ENCODE measurements at places on chromosomes 11 and 22.

- no peak for DNase-seq
Observed at GRCh38 chr11:77144196-77144856, 16.3 kb downstream of the MYO7A start.

- no peak for DNase-seq
Observed at GRCh38 chr11:106848526-106848925, 169.8 kb downstream of the GUCY1A2 start.

DNA sequence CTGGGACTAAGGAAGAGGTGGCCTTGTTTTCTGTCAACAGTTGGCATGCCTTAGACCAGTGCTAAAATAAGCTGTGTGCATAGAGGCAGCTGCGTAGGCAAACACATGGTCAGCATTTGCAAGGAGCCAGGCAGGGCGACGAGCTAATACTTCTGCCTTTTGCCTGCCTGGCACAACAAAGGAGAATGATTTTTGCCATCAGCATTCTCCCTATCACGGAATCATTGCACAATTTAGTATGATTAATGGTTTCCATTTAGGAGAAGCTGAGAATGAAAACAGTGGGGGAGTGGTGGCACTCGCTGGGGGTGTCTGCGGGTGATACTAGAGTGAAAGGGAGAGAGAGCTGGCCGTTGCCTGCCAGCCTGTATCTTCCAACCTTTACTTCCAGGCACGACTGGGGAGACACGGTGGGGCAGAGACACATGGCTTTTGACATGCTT lies 336.0 kb downstream of the CADM1 start:
- no peak for DNase-seq

GRCh38 chr11:12019337-12019736 lies 10.9 kb upstream of the DKK3 start:
- no peak for DNase-seq

DNA sequence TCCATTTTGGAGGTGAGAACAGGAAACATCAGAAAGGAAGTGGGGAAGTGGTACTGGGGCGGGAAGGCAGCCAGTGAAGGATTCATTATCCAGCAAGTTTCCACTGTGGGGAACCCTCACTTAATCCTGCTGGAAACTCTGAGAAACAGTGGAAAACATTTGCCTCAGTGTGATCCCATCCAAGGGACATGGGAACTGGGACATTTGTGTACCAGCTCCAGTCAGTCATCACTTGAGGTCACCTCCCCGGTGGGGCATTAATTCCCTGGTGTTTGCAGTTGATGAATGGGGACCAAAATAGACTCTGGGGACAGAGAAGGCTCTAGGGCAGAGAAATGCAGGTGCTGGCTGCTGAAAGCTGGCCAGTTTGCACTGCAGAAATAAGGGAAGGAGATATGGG lies 599.9 kb downstream of the BUD13 start:
- no peak for DNase-seq

DNA sequence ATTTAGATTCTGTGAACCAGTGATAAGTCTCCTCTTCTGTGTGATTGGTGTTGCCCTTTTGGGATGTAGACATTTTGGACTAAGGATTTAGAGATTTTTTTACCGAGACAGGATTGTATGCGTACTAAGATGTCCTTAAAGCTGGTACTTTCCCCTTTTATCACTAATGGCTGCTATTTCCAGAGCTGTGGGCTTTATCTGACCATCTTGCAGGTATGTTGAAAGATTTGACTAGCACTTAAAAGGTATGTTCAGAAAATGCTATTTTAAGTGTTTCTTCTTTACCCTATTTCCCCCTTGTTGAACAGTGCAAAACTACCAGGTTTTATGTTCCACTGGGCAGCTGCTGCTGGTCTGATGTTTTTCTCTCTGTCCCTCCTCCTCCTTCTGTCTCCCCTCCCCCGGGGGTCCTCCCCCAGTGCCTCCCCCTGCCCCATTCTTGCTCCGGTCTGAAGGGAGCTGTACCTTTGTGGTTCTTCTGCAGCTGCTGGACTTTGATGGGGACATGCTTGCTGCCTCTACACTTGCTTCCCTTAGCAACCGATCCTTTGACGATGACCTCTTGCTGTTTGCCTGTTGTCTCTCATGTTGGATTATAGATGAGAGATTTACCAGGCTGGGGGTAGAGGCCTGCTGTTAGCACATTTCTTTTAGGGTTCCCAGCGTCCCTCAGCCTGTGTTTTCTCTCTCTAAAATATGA lies 59.6 kb downstream of the ZNRF3 start:
- no peak for DNase-seq

DNA sequence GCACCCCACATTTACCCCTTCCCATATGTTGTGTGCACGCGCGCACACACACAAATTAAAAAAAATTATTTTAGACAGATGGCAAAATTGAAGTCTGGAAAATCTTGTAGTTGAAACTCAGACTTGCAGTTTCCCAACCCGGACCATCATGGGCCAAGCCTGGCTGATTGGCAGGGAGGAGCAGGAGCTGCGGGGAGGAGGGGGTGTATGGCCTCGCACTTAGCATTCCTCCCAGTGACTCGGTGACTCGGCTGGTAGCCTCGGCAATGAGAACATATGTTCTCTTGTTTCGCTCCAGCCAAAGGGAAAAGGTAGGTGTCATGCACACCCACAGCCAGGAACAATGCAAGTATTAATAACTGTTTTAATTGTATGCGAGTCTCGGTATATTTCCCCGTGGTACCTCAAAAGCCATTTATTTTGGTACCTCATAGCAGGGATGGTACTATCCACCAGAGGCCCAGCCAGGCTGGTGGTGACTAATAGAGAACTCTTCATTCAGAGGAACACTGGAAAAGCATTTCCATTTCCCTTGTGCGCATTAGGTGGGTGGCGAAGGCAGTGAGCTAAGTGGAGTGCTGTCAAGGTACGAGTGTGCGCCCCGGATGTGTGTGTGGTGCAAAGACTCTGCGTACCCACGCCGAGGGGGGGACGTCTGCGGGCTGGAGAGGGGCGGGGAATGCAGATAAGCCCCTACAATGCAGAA lies 92.5 kb downstream of the DSCAML1 start:
- no peak for DNase-seq

DNA sequence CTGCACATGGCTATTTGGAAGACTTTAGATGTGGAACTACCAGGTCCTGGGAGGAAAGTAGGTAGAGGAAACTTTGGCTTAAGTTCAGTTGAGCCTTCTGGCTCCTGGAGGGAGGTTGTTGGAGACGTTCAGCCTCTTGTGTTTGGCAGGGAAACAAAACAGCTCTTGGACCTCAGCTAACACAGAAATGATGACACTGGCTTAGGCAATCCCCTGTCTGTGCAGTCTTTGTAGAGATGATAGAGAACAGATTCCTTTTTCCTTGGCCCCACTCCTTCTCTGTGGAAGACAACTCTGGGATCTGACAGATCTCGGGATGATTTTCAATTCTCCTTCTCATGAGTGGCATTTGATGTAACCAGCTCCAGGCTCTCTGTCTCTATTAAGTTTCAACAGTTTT lies 428.5 kb downstream of the TMEM135 start:
- no peak for DNase-seq

DNA sequence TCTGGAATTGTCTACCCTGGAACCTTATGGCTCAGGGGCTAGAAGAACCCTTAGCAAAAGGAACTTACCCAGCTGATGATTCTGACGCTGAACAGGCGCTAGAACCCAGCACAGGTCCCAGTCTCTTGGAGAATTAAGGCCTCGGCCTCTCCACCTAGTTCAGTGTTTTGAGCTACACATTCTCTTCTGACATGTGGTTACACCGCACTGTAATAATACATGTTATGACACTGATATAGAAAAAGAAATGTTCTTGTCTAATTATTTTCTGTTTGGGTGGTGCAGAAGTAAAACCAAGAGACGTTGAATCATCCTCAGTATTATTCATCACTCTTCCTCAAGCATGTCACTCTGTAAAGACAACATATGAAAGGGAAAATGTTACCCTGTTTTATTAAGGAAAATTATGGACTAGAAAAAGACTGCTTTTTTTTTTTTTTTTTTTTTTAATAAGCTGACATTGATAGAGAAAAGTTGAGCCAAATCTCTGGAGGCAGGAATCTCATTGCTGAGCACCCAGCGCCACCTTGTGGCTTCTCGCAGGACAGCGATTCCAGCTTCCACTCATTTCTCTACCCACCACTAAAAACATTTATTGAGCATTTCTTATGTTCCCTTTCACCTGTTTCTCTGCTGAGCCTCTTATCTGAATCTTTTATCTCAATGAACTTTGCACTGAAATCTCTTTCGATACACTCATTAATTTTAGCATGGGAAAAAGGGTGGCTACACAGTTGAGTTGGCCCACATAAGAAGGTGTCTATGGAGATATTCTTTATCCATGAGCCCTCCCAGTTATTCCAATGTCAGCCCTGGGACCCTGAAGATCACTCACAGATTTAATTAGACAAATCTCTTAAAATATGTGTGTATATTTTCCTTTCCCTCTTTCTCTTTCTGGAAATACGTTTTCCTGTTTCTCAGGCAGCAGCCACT lies 12.6 kb upstream of the APLNR start:
- peak; percentile 54 for DNase-seq

DNA sequence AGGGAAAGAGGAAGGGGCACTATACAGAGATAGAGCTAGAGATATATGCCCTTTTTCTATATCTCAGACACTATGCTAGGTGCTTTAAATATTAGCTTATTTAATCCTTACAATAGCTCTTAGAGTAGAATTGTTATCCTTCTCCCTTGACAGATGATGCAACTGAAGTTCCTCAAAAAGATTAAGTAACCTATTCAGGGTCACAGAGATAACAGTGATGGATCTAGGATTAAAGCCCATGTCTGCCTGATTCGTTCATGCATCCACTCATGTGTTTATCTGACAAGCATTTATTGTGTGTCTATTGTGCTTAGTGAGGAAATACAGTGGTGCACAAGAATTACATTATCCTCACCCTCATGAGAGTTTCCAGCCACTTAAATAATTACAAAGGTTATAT lies 8.7 kb downstream of the CCDC83 start:
- DNase-seq: no peak

- no peak for DNase-seq
Observed at GRCh38 chr11:131840545-131840944, 470.1 kb downstream of the NTM start.

DNA sequence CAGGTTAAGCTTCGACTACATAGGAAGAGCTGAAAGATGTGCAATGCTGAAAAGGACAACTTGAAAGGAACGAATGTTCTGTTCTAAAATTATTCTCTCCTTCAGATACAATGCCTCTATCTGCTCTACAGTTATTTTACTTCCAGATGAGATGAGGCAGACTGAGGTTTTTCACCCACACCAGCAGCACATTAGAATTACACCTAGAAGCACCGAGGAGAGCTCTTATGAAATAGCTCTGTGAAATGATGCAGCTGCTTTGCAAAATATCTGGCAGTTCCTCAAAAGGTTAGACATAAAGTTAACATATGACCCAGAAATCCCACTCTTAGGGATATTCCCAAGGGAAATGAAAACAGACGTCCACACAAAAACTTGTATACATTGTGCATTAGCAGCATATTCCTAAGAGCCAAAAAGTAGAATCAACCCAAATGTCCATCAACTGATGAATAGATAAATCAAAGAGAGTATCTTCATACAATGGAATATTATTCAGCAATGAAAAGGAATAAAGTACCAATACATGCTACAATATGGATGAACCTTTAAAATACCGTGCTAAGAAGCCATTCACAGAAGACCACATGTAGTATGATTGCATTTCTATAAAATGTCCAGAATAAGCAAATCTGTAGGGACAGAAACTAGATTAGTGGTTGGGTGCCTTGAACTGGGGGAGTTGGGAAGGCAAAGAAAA lies 34.5 kb downstream of the WT1 start:
- no peak for DNase-seq

Measured in GM13977 (cell line).